Natural killer cell (primary cell): ENCODE measurements at places on chromosomes 6 and 20. TPM values are rescaled to one million over a fixed set of nuclear protein-coding genes. Genes with fewer than 3 reads are reported as not detected.

DNA sequence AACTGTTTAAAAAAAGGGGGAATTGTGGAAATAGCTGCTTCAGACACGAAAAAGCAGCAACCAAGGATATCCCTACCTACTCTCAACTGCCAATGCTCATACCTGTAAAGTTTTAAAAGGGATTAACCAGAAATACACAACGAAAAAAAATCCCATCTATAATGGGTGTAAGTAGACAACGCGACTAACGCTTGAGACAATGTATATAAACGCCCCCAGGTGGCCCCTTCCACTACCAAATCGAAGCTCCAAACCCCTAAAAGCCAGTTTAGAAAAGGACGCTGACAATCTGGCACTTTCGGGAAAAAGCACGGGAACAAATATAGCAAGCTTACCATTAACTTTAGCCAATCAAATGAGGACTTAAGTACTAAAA, 94.5 kb upstream of the BTN3A2 start:
- DNase-seq = no peak

DNA sequence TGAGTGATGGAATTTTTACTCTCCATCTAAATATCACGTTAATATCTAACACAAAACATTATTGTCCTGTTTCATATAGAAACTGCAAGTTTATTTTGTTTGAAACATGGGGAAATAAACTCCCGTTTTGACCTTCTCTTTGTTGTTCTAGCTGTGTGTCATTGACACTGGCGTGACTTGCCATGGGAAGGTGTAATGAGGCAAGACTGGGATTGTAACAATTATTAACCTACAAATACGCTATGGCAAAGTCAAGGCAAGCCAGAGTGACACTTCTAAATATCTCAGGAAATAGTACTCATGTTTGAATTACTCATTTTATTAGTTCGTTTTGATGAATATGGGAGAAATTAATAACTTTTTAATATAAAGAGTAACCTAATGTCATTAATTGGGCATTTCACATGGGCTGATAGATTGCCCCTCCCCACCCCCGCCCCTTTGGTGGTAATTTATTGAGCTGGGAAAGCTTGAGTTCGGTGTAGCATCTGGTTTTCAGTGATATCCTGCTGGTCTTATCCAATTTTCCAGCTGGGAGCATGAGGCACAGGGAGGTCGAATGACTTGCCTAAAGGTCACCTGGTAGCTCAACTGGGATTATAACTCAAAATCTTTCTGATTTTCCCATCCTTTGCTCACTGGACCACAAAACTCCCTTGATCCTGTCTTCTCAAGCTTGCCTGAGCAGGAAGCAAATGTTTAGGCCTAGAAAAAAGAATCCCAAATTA, 380.6 kb upstream of the JAG1 start:
- DNase-seq = no peak

DNA sequence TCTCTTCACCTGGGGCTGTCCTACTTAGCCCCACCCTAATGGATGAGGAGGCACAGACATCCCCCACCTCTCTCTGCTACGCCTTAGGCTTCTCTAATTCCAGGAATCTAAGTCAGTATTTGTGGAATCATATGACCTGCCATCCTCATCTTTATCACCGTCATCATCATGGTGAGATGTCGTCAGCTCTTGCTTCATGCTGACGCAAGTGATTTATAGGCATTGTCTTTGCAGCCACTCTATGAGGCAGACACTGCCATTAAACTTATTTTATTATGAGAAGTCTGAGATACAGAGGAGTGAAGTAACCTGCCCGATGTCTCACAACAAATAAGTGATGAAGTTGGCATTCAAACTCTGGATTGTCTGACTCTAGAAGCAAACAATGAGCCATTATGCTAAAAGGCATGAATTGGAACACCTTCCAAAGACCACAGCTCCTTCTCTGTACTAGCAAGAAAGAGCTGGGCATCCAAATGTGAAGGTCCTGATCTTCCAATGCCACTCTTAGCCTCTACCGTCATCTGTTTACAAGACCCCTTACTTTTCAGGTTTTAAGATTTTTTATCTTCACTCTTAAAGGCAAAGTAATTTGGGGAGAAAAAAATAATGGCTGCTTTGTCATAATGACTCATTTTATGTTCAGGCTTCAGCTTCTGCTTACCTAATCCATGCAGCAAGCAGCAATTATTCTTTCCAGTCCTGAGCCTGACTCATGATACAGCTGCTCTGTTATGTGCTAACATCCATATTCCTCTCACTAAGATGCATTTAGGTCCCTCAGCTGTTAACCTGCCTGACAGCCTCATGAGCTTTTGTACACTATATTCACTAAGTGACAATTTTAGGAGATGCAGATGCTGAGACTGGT, 113.7 kb upstream of the BCLAF1 start:
- DNase-seq = no peak

GRCh38 chr20:33646191-33646590, 15.9 kb upstream of the C20orf144 start:
- DNase-seq = no peak

DNA sequence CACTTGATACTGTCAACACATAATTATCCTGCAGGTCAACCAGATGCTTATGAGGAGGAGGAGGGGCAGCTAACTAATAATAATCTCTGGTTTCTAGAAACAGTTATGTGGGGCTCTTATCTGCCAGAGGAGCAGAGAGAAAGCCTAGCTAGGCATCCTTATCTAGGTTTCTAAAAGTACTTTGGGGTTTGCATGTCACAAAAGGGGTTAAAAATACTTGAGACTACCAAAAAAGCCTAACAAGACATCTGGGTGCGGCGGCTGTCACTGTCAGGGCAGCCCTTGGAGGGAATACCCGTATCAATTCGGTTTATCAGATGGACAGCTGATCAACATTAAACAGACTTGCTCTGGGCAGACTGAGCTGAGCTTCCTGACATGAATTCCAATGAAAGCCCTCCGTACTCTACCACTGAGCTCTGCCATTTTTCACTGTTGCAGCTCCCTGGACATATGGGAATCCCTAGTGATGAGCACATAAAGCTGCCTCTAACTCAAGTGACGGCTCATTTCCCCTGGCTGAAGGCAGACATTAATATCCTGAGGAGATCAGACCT, 166.6 kb downstream of the PDSS2 start:
- no peak for DNase-seq

- no peak for DNase-seq
Observed at GRCh38 chr20:2692886-2693285, 306 bp downstream of the EBF4 start.

DNA sequence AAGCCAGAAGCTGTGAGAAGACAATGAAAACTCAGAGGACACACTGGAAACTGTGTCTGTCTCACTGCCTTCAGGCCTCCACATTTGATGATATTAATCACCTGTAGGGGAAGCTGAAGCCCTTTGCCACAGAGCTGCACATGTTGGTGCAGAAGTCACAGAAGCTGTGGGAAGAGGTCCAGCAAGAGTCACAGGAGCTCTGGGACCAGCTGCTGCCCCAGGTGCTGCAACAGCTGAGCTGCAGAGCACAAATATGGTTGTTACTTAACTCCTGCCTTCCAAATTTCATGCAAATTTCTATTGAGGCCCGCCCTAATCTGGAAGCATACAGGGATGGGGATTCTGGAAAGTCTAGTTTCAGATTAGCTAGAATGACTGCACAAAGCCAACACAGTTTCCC, 169.3 kb downstream of the OGFRL1 start:
- DNase-seq = no peak

The BPHL gene
- 5.7 TPM for total RNA-seq

The SCRT2 gene
- total RNA-seq = not detected

The STX7 gene
- 39.5 TPM for total RNA-seq

The UBE2C gene
- total RNA-seq = 3.2 TPM

The SLC22A23 gene
- total RNA-seq = 0.24 TPM
